ENCODE measurements at places on chromosomes 7 and 10.
A peak's percentile ranks its signal among the peaks of the same experiment; 100 is the strongest.

GRCh38 chr7:16881844-16882243, at the start of gene AGR3:
Gene AGR3, minus strand, starts transcription at chr7:16881983. Its CDS starts 3,365 bp downstream, at chr7:16878618.
- no peak for DNase-seq

GRCh38 chr10:69364232-69364940, 52.3 kb downstream of the TACR2 start:
- no peak for DNase-seq

DNA sequence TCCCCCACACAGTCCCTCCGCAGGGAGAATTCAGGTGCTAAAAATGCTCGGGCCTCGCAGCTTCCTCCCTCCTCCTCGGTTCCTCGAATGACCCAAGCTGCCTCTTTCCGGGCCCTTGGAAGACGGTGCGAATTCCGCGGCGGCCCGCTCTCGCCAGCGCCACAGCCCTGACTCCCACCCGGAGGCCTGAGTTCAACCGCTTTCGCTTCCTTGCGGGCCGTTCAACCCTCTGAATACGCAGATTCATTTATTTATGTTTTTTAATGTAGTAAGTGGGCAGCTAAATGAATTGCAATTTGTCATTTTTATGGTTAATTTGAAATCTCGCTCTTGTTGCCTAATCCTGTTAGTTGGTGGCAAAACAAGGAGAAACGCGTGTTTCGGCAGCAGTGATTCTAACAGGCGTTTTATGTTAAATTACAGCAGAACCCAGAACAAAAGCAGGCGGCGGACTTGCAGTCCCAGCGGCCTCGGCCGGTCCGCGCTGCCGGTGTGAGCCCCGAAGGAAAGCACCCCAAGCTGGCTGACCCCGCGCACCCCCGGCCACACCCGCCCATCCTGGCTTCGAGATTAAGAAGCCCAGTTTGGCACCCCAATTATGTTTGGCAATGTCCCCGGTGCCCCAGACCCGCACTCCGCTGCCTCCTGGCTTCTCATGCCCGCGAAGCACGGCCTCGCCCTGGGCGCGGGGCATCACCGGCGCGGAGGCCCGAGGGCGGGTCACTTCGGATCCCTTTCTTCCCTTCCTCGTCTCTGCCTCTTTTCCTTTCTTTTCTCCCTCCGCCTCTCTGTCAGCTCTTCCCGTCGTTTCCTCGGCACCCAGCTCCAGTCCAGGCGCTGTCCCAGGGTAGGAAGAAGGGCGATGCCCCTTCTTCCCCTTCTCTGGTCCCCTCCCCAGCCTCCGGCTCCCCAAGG, 75.9 kb downstream of the INSIG1 start:
- no peak for DNase-seq

GRCh38 chr7:24981171-24981951, 1.4 kb upstream of the OSBPL3 start:
- DNase-seq = peak; percentile 74

All from EL (cell line).